ENCODE measurements at places on chromosomes 6 and 20.

DNA sequence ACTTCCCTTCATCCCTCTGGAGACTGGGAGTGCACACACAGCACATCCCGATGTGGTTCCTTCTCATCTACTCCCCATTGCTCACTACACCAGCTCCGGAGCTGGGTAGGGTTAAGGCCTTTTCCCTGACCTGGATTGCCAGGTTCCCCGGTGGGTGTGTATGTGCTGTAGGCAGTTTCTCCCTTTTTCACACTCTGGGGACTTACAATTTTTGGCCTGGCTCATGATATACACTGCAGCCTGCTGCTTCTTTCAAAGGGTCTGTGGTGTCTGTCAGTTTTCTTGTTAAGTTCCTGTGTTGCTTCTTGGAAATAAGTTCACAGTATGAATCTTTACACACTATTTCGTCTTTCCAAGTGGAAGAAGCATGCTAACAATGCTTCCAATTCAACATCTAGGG is 405.5 kb downstream of the UTRN start:
- no peak for DNase-seq

DNA sequence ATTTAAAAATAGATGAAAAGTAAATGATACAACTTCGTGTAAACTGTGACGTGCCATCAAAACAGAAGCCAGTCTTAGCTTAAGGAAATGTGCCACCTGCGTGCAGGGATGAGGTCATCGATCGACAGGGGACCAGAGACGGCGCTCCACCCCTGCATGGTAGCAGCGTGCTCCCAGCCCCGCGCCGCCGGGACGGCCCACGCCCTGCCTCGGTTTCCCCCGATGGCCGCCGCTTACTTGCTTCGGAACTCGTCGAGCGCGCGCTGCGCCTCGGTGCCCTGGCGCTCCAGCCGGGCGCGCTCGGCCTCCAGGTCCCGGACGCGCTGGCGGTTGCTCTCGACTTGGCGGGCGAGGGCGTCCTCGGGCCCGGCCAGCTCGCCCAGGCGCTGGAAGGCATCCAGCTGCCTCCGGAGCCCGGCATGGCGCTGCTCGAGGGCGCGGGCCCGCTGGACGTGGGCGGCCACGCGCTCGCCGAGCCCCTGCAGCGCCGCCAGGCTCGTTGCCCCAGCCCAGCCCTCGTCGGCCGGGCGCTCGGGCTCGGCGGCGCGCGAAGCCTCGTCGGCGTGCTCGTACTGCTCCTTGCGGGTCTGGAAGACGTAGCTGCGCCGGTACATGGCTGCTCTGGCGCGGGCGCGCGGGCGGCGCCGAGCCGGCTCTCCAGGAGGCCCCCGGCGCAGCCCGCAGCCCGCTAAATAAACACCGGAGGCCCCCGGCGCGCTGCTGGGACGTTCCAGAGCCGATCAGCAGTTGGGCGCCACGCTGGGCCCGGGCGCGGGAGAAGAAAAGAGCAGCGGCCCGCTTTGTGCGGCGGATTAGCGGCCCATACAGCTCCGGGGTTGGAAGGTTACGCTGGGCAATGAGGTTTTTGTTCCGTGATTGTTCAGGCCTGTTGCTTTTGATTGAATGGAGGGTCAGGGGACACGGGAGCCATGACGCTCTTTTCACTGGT is at the start of gene BFSP1:
BFSP1 (minus strand) TSS at position 664 of the 949 bp plus-strand sequence; CDS start at position 614, 50 bp downstream.
- DNase-seq, result peak; percentile 59

GRCh38 chr6:85920782-85921181 is 278.1 kb upstream of the SYNCRIP start:
- no peak for DNase-seq

DNA sequence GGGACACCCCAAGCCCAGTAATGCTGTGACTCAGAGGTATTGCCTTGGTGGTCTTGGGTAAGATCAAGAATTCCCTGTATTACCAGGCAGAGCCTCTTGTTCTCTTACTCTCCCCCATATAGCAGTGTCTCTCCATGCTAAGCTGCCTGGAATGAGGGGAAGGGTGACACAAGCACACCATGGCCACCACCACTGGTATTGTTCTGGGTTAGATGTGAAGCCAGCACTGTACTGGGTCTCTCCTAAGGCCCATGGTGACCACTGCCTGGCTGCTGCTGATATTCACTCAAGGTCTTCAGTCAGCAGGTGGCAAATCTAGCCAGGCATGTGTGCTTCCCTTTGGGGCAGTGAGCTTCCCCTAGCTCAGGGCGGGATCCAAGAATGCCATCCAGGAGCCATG is 36.5 kb downstream of the TAF11 start:
- DNase-seq, result no peak

DNA sequence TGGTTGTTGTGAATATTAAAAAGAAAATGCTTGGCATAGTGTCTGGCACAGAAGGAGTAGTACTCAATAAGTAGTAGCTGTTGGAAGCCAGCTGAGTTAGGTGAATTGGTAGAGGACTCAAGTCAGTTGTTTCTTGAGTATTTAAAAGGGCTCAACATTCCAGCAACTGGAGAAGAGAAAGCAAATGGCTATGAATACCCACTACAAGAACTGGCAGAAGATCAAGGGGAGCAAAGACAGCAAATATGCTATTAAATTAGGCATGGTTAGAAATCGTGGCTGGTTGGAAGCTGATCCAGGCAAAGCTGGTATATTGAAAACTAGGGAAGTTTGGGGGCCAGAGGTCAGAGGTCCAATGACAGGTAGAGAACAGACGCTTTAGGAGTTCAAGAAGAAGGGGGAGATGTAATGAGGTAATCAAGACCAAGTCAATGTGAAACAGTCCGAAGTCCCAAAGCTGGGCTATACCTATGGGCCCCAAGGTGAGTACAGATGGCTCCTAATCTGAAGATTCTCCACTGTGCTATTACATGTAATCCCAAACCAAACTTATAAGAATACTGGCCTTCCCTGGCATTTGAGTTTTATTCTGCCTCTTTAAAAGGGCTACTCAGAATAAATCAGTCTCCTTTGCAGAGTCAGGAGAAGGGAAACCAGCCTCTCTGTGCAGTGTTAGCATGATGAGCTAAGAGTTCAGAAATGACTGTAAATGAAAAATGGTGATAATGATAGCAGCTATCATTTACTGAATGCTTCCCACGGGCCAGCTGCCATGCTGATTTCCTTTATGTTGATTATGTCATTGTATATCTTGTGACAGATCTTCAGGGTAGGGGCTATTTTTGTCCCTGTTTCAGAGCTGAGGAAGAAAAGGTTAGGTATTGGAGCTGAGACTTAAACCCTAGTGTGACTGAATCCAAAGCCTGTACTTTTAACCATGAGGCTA is 122.3 kb downstream of the ANKS1A start:
- DNase-seq, result peak; percentile 29

DNA sequence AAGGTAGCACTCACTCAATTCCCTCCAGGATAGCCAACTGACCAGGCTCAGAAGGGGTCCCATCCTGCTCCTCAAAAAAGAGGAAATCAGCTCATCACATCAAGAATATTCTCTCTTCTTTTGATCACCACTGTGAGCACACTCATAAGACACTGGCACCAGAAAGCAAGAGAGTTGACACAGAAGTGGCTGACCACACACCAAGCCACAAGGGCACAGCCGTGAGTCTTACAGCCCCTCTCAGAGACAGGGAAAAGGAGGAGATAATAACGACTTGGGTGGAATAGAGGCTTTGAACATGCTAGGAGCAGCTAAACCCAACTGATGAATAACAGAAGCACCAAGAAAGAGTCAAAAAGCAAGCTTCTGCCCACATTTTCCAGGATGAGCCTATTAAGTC is 249.1 kb upstream of the PREP start:
- DNase-seq, result no peak

- DNase-seq, result no peak
Measured at GRCh38 chr6:106546261-106546690, 83.0 kb downstream of the RTN4IP1 start.

GRCh38 chr6:39274903-39275302 is 39.3 kb downstream of the KCNK17 start:
- no peak for DNase-seq
